ENCODE measurements at places on chromosomes 12 and 14.

GRCh38 chr12:68481181-68481941 lies 129.3 kb upstream of the RAP1B start:
- DNase-seq, result peak; percentile 92

DNA sequence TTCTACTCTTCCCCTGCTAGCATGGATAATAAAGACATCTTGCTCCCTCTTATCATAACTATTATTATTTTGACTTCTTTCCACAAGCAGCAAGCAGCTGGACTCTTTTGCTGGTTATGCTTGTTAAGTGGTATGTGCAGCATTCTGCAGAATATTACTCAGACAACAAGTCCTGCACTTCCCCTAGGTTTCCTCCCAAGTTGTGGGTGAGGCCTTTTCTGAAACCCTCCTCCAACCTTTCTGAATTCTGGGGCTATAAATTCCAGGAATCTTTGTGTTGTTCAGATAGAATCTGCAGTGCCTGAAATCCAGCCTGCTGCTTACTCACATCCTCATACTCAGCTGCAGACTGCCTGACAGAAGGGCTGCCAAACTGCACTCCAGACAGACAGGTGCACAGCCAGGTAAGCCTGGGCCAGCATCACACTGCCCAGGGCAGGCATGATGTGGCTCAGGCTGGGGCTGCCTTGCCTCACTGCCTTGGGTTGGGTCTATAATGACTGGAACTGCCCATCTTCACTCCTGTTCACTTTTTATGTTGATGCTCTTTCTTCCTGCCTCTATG lies 6.2 kb upstream of the DHRS2 start:
- no peak for DNase-seq

DNA sequence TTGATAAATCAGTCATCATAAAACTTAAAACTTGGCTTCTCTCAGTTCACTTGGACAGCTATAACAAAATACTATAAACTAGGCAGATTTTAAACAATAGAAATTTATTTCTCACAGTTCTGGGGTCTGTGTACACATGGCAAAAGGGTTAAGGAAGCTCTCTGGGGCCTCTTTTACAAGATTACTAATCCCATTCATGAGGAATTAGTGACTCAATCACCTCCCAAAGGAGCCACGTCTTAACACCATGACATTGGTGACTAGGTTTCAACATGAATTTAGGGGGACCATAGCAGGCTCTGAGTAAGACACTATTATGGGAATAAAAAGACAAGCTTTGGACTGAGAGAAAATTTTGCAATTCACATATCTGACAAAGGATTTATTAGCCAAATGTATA lies 436.5 kb downstream of the PDZRN4 start:
- DNase-seq, result no peak

GRCh38 chr12:13005649-13006048 lies 5.6 kb upstream of the HEBP1 start:
- no peak for DNase-seq

- no peak for DNase-seq
Observed at GRCh38 chr12:51852404-51853137, 4.1 kb upstream of the FIGNL2 start.

GRCh38 chr12:102551186-102551585 lies 70.8 kb upstream of the IGF1 start:
- DNase-seq, result no peak

- DNase-seq, result no peak
Observed at GRCh38 chr12:113987261-113988063, 21.3 kb upstream of the RBM19 start.

DNA sequence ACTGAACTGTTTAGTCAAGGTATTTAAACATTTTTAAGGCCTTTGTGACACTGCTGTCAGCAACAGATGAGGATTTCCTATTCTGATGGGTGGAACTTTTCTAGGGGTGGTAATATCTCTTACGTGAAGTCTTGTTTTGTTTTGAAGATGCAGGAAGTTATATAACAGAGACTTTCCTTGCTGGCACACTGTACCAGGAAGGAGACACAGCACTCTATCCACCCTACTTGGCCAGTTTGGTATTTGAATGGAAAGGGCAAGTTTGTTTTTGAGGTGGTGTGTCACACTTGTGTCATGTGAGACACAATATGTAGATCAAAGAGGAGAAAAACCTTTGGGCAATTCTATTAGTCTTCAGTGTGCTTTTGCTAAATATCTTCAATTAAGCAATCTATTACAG lies 51.6 kb upstream of the SRP54 start:
- DNase-seq, result no peak

GRCh38 chr12:40762072-40762471 lies 69.8 kb downstream of the CNTN1 start:
- DNase-seq, result no peak

- DNase-seq, result no peak
Observed at GRCh38 chr14:88989911-88990310, 165.5 kb downstream of the TTC8 start.

DNA sequence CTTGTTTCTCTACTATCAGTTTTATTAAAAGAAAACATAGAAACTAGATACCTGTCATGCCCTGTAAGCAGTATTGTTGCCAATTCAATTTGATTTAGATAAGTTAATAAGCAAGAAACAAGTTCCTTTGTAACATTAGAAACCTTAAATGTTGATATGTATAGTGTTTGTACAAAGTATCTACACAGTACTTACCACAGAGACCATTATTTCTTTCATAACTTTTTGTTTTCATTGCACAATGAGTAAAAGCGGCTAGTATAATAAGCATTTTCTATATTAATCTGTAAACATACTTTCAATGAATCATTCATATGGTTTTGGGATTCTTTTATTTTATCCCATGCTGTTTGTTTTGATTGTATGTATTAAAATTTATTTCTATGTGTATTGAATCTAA lies 305.1 kb downstream of the TTC6 start:
- DNase-seq, result no peak

- DNase-seq, result no peak
Observed at GRCh38 chr12:108701779-108702441, 29.4 kb downstream of the CORO1C start.

- no peak for DNase-seq
Observed at GRCh38 chr12:86663173-86663572, 407.0 kb upstream of the MGAT4C start.
